ENCODE measurements at places on chromosomes 2 and 18.

DNA sequence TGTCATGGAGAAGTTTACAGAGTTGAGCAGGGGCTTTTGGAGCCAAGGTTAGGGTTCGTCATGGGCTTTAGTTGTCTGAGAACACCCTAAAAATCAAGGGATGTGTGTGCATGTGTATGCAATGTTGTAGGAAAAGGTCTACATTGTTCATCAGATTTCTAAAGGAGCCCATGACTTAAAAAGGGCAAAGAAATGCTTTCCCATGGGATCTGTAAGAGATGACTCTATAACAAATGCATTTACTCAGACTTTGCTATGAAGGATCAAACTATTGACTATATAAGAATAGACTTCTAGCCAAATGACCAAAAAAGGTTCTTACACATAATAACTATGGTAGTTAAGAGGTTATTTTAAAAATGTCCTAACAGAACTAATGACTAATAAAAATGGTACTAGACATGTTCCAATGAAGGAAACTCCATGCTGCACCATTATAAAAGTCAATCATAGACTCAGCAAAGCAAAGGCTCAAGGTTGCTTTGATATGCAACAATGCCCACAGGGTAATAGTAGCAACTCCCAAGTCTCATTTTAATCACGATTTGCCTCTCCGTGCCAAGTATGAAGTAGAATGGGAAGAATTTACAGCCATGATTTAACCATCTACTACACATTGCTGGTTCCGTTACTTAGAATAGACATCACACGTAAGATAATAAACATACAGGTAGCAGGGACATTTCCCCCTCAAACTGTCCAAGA lies 158.5 kb downstream of the NCKAP5 start:
- DNase-seq = no peak

- no peak for DNase-seq
Observed at GRCh38 chr2:171579481-171579880, 57.2 kb downstream of the CYBRD1 start.

DNA sequence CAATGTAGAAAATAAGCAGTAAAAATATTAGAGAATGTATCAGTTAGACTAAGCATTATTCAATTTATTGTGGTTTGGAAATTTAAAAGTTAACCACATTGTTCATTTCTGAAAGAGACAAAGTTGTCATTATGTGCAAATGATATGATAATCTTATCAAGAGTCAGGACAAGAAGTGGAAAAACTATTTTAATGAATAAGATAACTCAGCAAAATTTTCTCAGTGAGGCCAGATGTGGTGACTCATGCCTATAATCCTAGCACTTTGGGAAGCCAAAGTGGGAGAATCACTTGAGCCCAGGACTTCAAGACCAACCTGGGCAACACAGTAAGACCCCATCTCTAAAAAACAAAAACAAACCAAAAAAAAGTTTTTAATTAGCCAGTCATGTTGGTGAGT lies 39.5 kb upstream of the CERS6 start:
- DNase-seq = no peak

GRCh38 chr18:72555968-72556367 lies 11.8 kb upstream of the CBLN2 start:
- no peak for DNase-seq

GRCh38 chr2:174773215-174773614 lies 8.9 kb upstream of the CHRNA1 start:
- DNase-seq = no peak

DNA sequence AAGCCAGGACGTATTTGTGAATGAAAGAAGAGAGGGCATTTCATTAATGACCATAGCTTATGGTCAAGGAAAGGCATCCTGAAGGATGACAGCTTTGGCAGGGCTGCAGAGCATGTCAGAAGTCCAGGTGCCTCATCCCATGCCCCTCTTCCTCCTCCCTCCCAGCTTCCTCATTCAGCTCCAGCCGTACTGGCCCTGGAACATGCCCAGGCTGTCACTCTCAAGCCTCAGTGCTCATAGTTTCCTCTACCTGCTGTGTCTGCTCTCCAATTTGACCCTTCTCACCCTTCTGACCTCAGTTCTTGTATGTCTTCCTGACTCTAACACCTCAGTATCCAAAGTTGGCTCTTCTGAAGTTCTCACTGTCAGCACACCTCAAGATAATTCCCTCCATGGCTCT lies 695.8 kb upstream of the HS6ST1 start:
- no peak for DNase-seq

DNA sequence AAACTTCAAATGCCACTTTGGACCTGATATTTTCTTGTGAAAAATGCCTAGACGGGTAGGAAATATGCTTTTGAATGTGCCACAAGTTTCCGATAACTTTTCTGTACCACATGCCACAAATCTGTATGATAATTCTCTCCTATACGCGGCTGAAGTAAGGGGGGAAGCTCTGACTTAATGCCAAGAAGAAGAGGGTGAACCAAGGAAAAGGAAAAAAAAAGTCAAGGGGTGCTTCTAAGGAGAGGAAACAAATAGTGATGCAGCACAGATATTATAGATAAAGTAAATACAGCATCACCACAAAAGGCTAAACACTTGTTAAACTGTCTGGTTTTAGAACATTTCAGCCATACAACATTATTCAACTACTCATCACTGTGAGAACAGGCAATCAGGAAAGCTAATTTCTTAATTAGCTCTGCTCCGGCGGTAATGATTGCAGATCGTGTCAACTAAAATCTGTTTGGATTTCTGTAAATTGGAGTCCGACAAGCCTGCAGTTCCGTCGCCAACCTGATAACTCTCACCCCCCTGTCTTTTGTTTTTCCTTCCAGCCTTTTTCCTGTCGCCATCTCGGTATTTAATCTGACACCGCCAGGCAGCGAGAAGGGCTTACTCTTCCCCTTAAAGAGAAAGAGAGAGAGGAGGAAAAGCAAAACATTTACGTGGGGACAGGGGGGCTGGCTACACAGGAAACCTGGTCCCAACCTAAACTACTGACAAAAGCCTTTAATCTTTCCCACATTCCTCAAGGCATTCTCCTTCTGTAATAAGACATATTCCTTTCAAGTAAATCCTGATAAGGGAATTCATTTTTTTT lies 67.5 kb downstream of the ZEB2 start:
- no peak for DNase-seq

DNA sequence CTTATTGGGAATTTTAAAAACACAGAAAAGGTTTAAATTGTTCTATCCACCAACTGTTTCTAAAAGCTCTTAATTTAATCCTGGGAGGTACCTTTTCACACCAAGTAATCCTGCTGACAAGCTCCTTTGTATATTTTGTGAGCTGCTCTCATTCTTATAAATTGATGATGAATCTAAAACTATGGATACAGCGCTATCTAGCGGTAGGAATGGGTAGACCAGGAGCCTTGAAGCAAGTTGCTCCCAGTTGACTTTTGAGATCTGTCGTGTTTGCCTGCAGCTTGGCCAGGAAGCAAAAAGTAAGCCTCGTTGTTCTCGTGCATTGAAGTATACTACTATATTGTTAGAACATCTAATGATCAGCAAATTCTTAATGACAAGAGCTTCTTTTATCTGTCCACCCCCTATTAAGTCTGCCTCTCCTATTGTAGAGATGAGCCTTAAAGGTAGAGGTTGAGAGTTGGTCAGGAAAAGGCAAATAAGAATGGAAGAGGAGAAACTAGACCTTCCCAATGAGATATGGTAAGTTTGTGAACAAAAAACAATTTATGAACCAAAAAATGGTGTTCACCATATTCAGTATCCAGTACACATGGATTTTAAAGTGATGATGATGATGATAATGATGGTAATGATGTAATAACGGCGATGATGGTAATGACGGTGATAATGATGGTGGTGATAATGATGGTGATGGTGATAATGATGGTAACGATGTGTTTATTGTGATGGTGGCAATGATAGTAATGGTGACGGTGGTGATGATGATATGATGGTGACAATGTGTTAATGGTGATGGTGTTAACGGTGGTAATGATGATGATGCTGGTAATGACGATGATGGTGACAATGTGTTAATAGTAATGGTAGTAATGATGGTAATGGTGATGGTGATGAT lies 212.1 kb upstream of the NCKAP5 start:
- no peak for DNase-seq

GRCh38 chr2:160516547-160517365 lies 23.1 kb upstream of the RBMS1 start:
- no peak for DNase-seq

- no peak for DNase-seq
Observed at GRCh38 chr2:232288489-232289030, 90.0 kb upstream of the ALPP start.

DNA sequence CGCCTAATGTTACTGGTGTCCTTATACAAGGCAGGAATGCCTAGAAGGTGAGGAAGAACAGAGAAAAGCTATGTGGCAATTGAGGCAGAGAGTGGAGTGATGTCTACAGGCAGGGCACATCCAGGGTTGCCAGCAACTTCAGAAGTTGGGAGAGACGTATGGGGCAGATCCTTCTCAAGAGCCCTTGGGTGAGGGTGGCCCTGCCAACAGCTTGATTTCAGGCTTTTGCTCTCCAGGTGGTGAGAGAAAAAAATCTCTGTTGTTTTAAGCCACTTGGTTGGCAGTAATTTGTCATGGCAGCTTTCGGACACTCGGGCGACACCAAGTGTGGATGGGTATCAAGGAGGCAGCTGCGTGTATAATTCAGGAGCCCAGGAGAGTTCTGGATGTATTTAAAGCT lies 217.4 kb upstream of the SMIM21 start:
- DNase-seq = no peak

- no peak for DNase-seq
Observed at GRCh38 chr2:130768191-130768855, 13.0 kb downstream of the AMER3 start.

GRCh38 chr18:3748086-3748485 lies 298.1 kb downstream of the TGIF1 start:
- no peak for DNase-seq

GRCh38 chr2:120941571-120942120 lies 206.0 kb downstream of the GLI2 start:
- DNase-seq = no peak

GRCh38 chr2:202079310-202079709 lies 6.3 kb downstream of the KIAA2012 start:
- no peak for DNase-seq

GRCh38 chr2:44087714-44088092 lies 81.0 kb upstream of the PPM1B start:
- no peak for DNase-seq

GRCh38 chr2:203751685-203752271 lies 45.3 kb downstream of the CD28 start:
- DNase-seq = no peak

GRCh38 chr2:113823716-113824595 lies 65.9 kb upstream of the ACTR3 start:
- DNase-seq = no peak

GRCh38 chr2:23419171-23420090 lies 34.5 kb downstream of the KLHL29 start:
- DNase-seq = no peak

GRCh38 chr2:196012314-196012713 lies 56.3 kb downstream of the DNAH7 start:
- no peak for DNase-seq

- DNase-seq = no peak
Observed at GRCh38 chr2:5690718-5691220, 1.4 kb upstream of the SOX11 start.

DNA sequence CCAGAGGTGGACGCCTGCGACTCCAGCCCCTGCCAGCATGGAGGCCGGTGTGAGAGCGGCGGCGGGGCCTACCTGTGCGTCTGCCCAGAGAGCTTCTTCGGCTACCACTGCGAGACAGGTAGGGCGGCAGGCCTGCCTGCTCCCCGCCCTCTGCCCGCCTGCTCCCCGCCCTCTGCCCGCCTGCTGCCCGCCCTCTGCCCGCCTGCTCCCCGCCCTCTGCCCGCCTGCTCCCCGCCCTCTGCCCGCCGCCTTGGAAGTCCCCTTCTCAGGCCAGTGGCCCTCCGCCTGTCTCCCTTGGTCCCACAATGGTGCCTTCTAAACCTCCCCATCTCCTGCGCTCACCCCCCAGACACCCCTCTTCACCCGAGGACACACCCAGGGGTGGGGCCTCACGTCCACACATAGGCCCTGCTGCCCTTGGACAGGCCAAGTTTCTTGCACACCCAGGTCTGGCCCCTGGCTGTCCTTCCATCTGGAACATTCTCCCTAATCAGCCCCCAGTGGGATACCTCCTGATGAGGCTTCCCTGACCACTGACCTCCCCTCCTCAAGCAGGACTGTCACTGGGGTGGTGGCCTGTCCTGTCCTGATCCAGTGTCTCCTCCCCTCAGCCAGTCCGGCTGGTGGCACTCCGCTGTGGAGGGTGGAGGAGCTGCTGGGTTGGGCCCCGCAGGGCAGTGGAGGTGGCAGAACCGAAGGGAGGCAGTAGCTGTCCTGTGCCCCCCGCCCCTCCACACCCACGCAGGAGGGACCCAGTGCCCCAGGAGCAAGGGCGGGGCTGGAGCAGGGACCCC lies 37.9 kb downstream of the MTERF4 start:
- no peak for DNase-seq

DNA sequence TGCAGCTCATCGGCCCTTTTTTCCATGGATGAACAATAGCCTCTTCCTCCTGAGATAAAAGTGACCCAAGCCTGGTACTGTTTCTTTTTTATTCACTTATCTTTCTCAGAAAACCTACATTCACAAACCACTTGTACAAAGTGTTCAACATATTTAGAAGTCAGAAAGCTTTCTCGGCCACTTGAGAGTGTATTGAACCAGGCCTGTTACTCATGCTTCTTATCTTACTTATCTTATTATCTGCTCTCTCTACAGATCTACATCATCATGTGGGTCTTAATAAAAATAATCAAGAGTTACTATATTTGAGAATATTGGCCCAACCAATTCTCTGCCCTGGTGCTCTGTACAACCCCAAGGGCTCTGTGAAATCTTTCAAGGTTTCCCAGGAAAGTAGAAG lies 242.1 kb downstream of the MREG start:
- DNase-seq = no peak

GRCh38 chr18:39494211-39494896 lies 1928.8 kb upstream of the CELF4 start:
- no peak for DNase-seq

GRCh38 chr2:177568390-177568789 lies 175.8 kb downstream of the AGPS start:
- DNase-seq = no peak

- peak; percentile 91 for DNase-seq
Observed at GRCh38 chr2:96145036-96145847, at the start of gene DUSP2. Gene DUSP2, minus strand, starts transcription at chr2:96145440. Its CDS starts 86 bp downstream, at chr2:96145354.

GRCh38 chr2:175251425-175252041 lies 70.0 kb upstream of the ATP5MC3 start:
- DNase-seq = no peak

DNA sequence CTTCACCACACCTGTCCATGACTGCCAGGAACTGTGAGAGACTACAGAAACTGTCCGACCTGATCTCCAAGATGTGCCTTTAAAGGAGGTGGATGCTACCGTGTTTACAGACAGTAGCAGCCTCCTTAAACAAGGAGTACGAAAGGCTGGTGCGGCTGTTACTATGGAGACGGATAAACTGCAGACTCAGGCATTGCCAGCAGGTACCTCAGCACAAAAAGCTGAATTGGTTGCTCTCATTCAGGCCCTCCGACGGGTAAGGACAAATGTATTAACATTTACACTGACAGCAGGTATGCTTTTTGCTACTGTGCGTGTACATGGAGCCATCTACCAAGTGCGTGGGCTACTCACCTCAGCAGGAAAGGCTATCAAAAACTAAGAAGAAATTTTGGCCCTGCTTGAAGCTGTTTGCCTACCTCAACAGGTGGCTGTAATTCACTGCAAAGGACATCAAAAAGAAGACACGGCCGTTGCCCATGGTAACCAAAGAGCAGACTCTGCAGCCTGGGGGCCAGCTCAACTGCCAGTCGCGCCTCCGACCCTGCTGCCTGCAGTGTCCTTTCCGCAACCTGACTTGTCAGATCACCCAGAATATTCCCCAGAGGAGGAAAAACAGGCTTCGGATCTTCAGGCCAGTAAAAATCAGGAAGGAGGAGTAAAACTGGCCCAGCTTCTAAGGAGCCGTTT lies 30.9 kb downstream of the SKA1 start:
- DNase-seq = no peak

GRCh38 chr2:8575038-8575833 lies 106.6 kb upstream of the ID2 start:
- DNase-seq = no peak

All from stimulated activated CD8-positive, alpha-beta memory T cell treated with anti-CD3 and anti-CD28 coated beads, Interleukin-4, amount 100 ng/mL, for 4 hours (primary cell).